ENCODE measurements at places on chromosomes 7 and 10.
A peak's percentile ranks its signal among the peaks of the same experiment; 100 is the strongest.

DNA sequence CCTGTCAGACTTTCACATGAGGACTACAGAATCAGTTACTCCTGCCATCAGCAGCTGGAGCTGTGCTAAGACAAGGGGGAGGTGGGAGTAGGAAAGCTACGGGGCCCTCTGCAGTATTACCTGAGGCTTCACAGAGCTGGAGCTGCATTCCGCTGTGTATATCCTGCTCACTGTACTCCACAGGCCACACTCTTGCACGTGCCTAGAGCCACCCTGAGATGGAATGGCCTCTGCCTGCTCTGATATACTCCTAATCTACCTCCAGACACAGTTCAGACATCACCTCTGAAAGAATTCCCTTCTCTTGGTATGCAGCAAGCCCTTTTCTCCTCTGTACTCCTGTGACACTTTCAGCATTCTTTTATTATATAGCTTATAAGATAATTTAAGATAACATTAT, 34.8 kb downstream of the TRDMT1 start:
- DNase-seq: no peak

DNA sequence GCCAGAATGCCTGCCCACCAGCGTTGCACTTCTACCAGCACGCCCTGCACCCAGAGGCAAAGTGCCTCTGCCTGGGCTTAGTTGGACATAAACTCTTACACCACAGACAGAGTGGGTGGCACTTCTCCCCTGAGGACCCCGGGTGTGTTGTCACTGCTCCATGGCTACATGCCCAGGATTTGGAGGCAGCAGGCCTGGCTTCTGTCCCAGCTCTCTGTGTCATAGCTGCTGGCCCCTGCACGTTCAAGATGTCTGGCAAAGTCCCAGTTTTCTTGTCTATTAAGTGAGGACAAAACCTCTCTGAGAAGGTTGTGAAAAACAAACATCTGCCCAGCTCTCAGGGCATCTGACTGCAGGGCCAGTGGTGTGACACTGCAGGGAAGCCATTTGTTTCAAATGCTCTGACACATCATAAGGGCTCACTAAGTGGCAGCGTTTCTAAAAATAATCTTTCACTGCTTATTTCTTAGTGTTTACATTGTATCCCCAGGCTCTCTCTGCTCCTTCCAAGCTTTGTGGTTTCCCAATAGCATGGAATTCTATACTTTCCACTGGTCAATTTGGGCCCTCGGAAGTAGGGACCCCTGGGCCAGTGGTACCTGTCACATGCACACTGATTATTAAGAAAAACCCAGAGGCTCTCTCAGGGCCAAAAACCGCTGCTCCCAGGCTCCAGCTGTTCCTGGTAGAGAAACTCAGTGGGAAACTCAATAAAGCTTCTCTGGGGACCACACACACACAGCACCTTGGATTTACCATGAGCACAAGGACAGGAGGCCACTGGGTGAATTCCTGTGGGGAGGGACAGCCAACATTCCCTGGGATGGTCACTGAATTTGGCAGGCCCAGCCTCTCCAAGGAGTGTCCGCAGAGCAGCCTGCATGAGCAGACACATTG, 86.2 kb upstream of the ANLN start:
- DNase-seq: peak; percentile 75

- no peak for DNase-seq
These were observed 1.1 kb downstream of the STRA8 start for GRCh38 chr7:135234727-135235126.

DNA sequence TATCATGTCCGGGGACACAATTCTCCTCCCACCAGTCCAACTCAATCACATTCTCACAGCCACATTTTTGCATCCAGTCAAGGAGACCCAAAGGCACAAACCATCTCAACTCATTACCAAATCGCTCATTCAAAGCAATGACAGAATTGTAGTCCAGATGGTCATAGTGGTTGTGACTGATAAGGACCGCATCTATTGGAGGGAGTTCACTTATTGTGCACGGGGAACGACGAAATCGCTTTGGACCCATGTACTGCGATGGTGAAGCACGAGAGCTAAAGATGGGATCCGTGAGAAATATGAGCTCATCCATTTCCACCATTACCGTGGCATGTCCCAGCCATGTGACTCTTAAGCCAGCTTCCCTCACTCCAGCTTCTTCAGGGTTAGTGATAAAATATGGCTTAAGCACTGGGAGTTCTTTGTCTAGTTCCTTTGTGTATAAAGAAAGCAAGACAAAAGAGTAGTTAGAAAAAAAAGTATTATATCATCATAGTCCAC, 29.1 kb downstream of the NAPEPLD start:
- no peak for DNase-seq

GRCh38 chr7:79622781-79623180, 169.3 kb upstream of the MAGI2 start:
- DNase-seq: no peak

DNA sequence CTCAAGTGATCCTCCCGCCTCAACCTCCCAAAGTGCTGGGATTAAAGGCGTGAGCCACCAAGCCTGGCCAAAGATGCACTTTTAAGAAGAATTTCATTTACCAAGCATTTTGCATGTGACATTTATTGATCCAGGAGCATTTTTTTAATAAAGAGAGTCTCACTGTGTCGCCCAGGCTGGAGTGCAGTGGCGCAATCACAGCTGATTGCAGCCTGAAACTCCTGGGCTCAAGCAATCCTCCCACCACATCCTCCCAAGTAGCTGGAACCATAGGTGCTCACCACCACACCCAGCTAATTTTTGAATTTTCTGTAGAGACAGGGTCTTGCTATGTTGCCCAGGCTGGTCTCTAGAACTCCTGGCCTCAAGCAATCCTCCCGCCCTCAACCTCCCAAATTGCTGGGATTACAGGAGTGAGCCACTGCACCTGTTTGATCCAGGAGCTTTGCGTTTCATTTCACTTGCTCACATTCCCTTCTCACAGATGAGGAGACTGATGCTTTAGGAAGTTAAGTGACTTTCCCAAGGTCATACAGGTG, 4.4 kb upstream of the TBL2 start:
- DNase-seq: no peak

DNA sequence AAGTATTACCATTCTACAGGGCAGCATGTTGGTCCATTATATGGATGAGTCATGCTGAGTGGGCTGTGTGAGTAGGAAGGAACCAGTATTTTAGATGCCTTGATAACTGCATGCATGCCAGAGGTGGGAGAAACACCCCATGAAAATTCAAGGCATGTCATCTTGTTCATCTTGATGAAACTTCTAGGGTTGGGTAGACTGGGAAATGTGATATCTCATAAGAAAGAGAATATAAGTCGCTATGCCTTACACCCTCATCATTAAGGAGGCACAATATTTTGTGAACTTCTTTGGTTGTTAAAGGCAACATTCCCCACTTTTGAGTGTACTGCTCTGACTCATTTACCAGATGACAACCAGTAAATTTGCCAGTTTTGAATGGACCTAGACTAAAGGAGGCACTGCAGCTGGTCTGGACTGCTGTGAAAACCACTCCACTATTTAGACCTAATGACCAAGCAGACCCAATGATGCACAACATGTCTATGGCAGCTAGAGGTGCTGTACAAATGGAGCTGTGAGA, 48.0 kb downstream of the ZNF365 start:
- peak; percentile 36 for DNase-seq

DNA sequence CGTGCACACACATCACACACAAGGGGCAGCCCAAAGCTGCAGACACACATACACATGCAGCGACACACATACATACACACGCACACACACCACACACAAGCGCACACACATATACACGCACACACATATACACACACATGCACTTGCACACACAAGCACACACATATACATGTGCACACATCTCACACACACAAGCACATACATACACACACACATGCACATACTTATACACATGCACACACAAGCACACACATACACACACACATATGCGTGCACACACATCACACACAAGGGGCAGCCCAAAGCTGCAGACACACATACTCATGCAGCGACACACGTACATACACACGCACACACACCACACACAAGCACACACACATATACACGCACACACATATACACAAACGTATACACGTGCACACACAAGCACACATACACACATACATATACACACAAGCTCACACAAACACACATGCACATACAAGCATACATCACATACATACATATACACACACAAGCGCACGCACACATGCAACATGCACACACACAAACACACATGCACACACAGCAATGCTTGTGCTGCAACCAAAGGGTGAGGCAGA, 178.8 kb upstream of the PFKP start:
- no peak for DNase-seq

DNA sequence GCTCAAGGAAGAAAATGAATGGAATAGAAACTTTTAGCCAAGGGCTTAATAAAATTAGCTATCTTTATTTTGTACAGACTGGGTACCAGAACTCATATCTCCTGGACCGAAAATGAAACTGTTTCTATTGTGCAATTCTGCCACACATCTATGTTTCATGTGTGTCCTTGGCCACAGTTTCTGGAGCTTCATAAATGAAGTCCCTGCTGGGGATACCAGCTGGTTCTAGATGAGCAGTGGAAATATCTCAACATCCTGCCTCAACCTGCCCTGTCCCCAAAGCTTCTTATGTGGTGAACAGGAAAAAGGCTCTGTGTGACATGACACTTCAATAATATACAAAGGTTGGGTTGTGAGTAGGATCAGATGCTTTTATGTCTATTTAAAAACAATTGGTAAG, 310.1 kb upstream of the SORCS1 start:
- no peak for DNase-seq

DNA sequence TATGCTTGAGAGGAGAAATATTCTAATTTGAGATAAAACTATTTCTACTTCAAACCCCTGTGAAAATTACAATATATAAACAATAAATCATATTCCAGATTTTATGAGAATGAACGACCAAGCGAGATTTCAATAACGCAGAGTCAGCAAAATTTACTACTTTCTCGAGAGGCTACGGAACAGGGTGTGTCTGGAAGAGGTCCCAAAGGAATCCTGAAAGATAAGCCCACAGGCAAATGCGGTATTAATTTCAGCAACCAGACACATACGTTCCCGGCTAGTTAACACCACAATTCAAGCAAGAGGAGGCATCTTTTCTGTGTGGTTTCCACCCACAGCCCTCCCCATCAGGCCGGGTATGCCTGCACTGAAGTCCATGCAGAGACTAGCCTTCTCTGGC, 26.4 kb downstream of the BEND7 start:
- no peak for DNase-seq

- no peak for DNase-seq
These were observed 1.9 kb downstream of the UBE2H start for GRCh38 chr7:129950933-129951225.

GRCh38 chr7:48360574-48360973, 189.3 kb downstream of the ABCA13 start:
- no peak for DNase-seq

Measured in suppressor macrophage (primary cell).